ENCODE measurements at places on chromosomes 2 and 18.
A peak's percentile ranks its signal among the peaks of the same experiment; 100 is the strongest.

GRCh38 chr18:21099442-21099841, 12.2 kb downstream of the ROCK1 start:
- DNase-seq: no peak

GRCh38 chr2:215031321-215031720, 107.1 kb downstream of the ABCA12 start:
- DNase-seq: no peak

GRCh38 chr2:122705746-122706145, 950.3 kb downstream of the TSN start:
- no peak for DNase-seq

DNA sequence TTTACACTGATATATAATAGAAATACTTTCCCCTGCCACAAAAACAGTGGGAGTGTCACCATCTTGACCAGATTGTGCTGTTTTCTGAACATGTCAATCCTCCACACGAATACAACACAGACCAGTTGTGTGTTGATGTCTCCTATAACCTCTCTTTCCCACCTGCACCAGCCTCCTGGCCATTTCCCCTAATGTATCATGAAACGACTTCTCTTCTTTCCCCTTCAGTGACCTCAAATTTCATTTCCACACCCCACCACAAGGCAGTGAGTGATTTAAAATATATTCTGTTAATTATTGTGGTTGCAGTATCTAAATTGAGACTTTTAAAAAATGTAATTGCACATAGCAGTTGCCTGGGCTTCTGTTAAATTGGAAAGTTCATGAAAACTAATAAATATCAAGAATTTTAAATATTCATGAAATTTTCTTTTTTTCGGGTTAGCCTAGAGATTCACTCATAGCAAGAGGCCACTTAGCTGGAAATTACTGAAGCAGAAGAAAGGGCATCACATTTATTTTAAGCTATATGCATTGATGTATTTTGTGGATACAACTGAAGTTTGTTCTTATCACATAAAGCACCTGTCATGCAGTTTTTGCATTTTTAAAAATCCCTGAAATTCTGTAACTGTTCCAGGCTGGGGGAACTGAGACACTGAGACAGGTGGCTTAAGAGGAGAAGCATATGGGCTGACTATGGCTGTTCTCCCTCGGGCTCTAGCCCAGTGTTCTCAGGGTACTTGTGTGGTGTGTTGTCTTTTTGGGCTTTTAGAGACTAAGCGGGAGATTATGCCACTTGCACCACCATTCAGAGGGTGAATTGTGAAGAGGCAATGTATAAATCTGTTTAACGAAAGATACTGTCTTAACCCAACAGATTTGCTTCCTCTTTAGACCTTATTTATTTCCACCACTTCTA, 15.9 kb downstream of the FAM171B start:
- DNase-seq: no peak

- peak; percentile 94 for DNase-seq
Observed at GRCh38 chr2:200509612-200510433, at the start of gene KCTD18. Gene KCTD18 (minus strand): TSS chr2:200510068. CDS start chr2:200507016, 3,052 bp downstream.

GRCh38 chr18:48715711-48716361, 177.0 kb downstream of the CTIF start:
- DNase-seq: no peak

DNA sequence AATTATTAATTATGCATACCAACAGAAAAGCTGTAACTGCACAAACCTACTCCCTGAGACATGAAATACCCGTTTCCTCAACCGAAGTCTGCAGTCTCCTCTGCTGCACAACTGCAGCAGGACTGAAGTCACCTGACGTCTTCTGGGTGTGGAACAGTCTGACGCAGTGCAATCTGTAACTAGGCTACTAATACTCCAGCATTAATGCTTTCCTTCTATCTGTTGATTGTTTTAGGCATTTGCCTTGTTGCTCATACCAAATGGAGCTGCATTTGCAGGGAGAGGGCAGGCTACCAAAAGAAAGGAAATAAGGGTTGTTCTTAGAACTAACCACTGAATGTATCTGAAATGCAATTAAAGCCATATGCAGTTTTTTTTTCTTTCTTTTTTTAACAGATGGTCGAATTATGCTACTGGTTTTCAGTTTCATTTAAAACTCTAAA, 40.1 kb downstream of the RTN4 start:
- peak; percentile 48 for DNase-seq

DNA sequence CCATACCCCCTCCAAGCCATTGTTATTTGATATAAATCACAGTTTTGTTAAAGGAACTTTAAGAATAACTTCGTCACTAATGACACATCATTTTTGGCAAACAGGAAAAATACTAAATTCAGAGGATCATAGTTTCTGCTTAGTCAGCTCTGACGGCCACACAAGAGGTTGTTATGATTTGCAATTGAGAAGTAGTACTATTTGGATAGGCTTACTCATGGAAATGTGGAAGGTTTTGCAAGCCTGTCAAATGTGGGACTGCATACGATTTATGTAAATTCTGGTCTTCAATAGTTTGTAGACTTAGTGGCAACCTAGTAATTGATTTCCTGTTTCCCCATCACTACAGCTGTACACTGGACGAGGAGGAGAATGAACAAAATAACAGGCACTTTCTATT, 108.1 kb downstream of the ARHGEF33 start:
- DNase-seq: no peak

DNA sequence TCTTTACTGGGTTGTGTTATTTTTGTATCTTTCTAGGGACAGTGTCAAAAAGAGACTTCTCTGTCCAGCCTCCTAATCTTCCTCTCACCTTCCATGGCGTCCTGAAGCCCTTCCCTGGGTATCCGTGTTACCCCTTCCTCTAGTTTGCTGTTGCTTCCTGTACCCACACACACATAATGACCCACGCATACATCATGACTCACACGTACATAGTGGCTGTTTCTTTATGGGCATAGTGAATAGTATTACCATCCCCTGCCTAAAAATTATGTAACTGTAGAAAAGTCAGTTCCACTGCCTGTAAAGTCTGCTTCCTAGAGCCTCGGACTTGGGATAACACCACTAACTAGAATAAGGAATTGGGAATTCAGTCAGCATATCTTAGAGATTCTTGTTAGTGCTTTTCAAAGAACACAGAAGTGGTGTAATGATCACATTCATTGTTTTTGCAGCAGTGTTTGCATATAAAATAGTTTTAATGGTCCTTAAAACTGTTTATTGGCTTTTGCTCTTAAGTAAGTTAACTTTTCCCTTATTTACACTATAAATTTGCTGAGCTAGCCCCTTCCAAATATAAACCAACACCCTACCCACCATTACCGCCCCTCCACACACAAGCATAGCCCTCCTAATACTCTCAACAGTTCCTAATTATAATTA, 308.4 kb upstream of the RAB12 start:
- DNase-seq: no peak

GRCh38 chr2:104434318-104434792, 419.6 kb upstream of the POU3F3 start:
- peak; percentile 75 for DNase-seq
